ENCODE measurements at places on chromosomes 16 and 17. TPM values are rescaled to one million over a fixed set of nuclear protein-coding genes. Genes with fewer than 3 reads are reported as not detected.

- H3K27me3 ChIP-seq, result no peaks in the 10 kb centered on the region
- H3K27ac ChIP-seq, result no peak overlapping the region
- peaks cover 8% of the 10 kb centered on the region for H3K4me1 ChIP-seq
- no peak overlapping the region for H3K4me3 ChIP-seq
- peaks cover 9% of the 10 kb centered on the region for H3K36me3 ChIP-seq
- DNase-seq, result no peak
Observed at GRCh38 chr17:82677353-82677925, 21.1 kb downstream of the RAB40B start.

ANKS3 gene
- 23.9 TPM for total RNA-seq

DNA sequence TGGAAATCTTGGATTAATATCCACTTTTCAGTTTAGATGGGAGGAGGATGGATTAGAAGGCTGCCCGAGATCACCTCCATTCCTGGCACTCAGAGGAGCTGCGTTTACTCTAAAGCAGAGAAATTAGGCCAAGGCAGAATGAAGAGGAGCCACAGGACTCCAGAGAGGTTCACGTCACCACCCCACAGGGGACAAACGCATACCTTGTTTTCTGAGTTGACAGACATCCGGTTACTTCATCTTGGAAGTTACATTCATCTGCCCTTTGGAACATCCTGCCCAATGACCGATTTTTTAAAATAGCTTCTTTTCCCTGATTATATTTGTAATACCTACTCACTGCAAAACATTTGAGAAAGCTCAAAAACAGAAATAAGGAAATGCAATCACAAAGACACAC, 220.0 kb downstream of the SOX9 start:
- no peaks in the 10 kb centered on the region for H3K36me3 ChIP-seq
- no peaks in the 10 kb centered on the region for H3K27me3 ChIP-seq
- no peak overlapping the region for H3K4me3 ChIP-seq
- H3K4me1 ChIP-seq, result peaks cover 59% of the 10 kb centered on the region
- H3K27ac ChIP-seq, result peak overlapping the region; percentile 92

- no peaks in the 10 kb centered on the region for H3K4me1 ChIP-seq
- H3K27me3 ChIP-seq, result no peaks in the 10 kb centered on the region
- no peak overlapping the region for H3K4me3 ChIP-seq
Observed at GRCh38 chr16:49491771-49492761, 118.5 kb downstream of the C16orf78 start.

ATP2C2 gene
- total RNA-seq, result not detected

- H3K27ac ChIP-seq, result peak overlapping the region; percentile 82
- DNase-seq, result no peak
- H3K4me1 ChIP-seq, result peaks cover 15% of the 10 kb centered on the region
- H3K36me3 ChIP-seq, result peaks cover 28% of the 10 kb centered on the region
Observed at GRCh38 chr17:50976951-50977472, 110.9 kb upstream of the TOB1 start.

DNA sequence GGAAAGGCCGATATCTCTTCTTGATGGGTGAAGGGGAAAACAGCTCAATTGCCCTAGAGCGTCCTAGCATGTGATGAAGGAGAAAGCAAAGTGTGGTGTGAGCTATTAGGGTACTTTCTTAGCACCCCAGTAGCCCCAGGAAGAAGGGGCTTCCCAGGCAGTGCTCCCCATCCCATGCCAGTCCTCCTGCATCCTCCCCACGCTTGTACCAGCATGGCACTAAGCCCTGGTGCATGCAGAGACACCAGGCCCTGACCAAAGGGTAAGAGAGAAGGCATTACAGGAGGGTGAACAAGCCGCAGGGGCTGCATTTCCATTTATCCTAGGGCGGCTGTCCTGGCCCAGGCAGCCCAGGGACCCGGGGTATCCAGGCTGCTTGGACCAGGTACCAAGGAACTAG, 3.1 kb downstream of the CYB561 start:
- no peak overlapping the region for H3K27ac ChIP-seq
- H3K27me3 ChIP-seq, result peaks cover 7% of the 10 kb centered on the region
- no peaks in the 10 kb centered on the region for H3K36me3 ChIP-seq
- H3K4me3 ChIP-seq, result no peak overlapping the region
- H3K4me1 ChIP-seq, result peaks cover 17% of the 10 kb centered on the region

TUFM gene
- total RNA-seq, result 207 TPM

- no peaks in the 10 kb centered on the region for H3K27me3 ChIP-seq
- H3K36me3 ChIP-seq, result peaks cover 4% of the 10 kb centered on the region
- H3K4me1 ChIP-seq, result peaks cover 10% of the 10 kb centered on the region
- no peak overlapping the region for H3K4me3 ChIP-seq
Observed at GRCh38 chr16:15542734-15543347, 100.1 kb downstream of the MARF1 start.

DNA sequence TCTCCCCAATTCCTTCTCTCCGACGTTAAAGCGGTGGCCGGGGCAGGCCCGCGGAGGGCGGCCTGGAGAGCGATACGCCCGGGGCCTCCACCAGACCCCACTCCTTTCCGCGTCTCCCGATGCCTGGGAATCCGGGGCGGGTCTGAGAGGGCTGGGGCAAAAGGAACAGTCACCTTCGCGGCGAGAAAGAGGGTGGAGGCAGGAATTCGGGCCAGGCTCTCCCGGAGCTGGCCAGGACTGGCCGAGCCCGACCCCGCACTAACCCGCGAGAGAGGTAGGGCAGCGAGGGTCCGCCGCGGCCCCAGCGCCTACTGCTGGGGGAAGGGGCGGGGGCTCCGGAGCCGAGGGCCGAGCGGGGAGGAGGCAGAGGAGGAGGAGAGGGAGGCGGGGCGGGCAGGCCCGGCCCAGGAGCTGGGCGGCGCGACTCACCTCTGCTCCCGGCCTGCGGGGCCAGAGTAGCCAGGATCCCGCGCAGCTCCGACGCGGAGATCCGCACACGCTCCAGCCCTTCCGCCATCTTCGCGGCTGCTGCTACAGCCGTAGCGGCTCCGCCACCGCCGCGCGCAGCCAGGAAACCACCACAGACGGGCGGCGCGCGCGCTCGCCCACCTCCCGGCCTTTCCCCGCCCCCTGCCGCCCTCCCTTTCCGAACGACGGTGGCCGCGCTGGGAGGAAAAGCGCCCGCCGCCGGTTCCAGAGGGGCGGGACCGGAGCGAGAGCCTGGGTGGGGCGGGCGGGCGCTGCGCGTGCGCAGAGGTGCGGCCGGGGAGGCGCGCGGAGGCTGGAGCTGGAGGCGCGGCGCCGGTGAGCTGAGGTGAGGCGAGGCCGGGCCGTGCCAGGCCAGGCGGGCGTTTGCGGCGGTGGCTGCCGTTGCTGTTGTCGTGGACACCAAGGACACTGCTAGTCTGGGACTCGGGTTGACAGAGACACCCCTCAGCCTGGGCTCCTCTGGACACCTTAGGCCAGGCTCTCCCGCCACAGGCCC, at the start of the genes SMG6 and SRR:
Gene SMG6 (minus strand): TSS at position 582 of the 985 bp plus-strand sequence. CDS start 65 bp downstream, at position 517.
Gene SRR (plus strand): TSS at position 747 of the 985 bp plus-strand sequence. CDS start 11,611 bp downstream, outside the sequence.
- no peaks in the 10 kb centered on the region for H3K27me3 ChIP-seq
- H3K27ac ChIP-seq, result peak within 1 kb of the TSS; percentile 83
- H3K4me1 ChIP-seq, result peaks cover 34% of the 10 kb centered on the region
- H3K36me3 ChIP-seq, result peaks cover 33% of the 10 kb centered on the region

- H3K27me3 ChIP-seq, result peaks cover 3% of the 10 kb centered on the region
- no peak overlapping the region for H3K4me3 ChIP-seq
- DNase-seq, result no peak
- no peak overlapping the region for H3K27ac ChIP-seq
Observed at GRCh38 chr16:30569746-30570635, 1.5 kb downstream of the ZNF688 start.

- H3K4me1 ChIP-seq, result no peaks in the 10 kb centered on the region
- DNase-seq, result no peak
- no peak overlapping the region for H3K27ac ChIP-seq
- H3K36me3 ChIP-seq, result no peaks in the 10 kb centered on the region
- no peak overlapping the region for H3K4me3 ChIP-seq
Observed at GRCh38 chr17:9104370-9105041, 83.2 kb downstream of the NTN1 start.

Measured in HFFc6 (cell line).